Breast epithelium (tissue), 4 donors: ENCODE measurements at places on chromosomes 1 and 21. TPM values are rescaled to one million over a fixed set of nuclear protein-coding genes. Genes with fewer than 3 reads are reported as not detected.

The TMPRSS15 gene
- not detected for total RNA-seq

The CITED4 gene
- total RNA-seq: 26.9 TPM

The LRRC38 gene
- not detected for total RNA-seq

The SERTAD4 gene
- 47.9 TPM for total RNA-seq

The UMODL1 gene
- total RNA-seq: not detected

The TSSK3 gene
- 3.4 TPM for total RNA-seq

The ZBTB21 gene
- 16.1 TPM for total RNA-seq

The RNF19B gene
- 16.7 TPM for total RNA-seq

The MPL gene
- not detected for total RNA-seq

The PTCH2 gene
- total RNA-seq: 1.3 TPM

The CRYAA gene
- total RNA-seq: not detected

The SLC66A1 gene
- total RNA-seq: 13.1 TPM

The CD5L gene
- not detected for total RNA-seq

The TLCD4 gene
- 5.9 TPM for total RNA-seq

The RYR2 gene
- total RNA-seq: 0.59 TPM

The TGFB2 gene
- total RNA-seq: 1.6 TPM

The CLIC6 gene
- total RNA-seq: 34.1 TPM

The NUP210L gene
- total RNA-seq: under 0.01 TPM

The TTC39A gene
- 72.1 TPM for total RNA-seq

The CCDC190 gene
- total RNA-seq: not detected

The AIRE gene
- total RNA-seq: not detected

The GFI1 gene
- 1.5 TPM for total RNA-seq

The CBR3 gene
- 15.7 TPM for total RNA-seq

The DDR2 gene
- total RNA-seq: 41.9 TPM

The KRTAP20-1 gene
- not detected for total RNA-seq

The GNG4 gene
- 0.15 TPM for total RNA-seq

The HCN3 gene
- total RNA-seq: 2.3 TPM

The DISP3 gene
- total RNA-seq: not detected

The DUSP23 gene
- total RNA-seq: 147 TPM

The RAP1GAP gene
- total RNA-seq: 0.32 TPM

The LCE3E gene
- total RNA-seq: not detected

The AXDND1 gene
- 0.98 TPM for total RNA-seq

The TTLL7 gene
- 6.7 TPM for total RNA-seq

The MRPL55 gene
- total RNA-seq: 76.4 TPM

The S100A12 gene
- 1.3 TPM for total RNA-seq

The IQGAP3 gene
- total RNA-seq: under 0.01 TPM

The CASQ1 gene
- not detected for total RNA-seq

The COL8A2 gene
- 11.1 TPM for total RNA-seq

The MTARC1 gene
- total RNA-seq: 47.9 TPM

The TMCC2 gene
- total RNA-seq: 2.2 TPM

The DMRTA2 gene
- total RNA-seq: not detected

The ANGPTL1 gene
- 137 TPM for total RNA-seq

The RNU1-4 gene
- under 0.01 TPM for total RNA-seq

The GJB5 gene
- 0.73 TPM for total RNA-seq
